ENCODE measurements at places on chromosomes 13 and 19.

GRCh38 chr19:53192771-53193534 lies at the start of gene ZNF665:
Gene ZNF665 (minus strand): TSS chr19:53193358. CDS start chr19:53182898, 10,460 bp downstream.
- DNase-seq: peak; percentile 87

GRCh38 chr13:113671066-113672001 lies 4.3 kb downstream of the GRK1 start:
- DNase-seq: no peak

DNA sequence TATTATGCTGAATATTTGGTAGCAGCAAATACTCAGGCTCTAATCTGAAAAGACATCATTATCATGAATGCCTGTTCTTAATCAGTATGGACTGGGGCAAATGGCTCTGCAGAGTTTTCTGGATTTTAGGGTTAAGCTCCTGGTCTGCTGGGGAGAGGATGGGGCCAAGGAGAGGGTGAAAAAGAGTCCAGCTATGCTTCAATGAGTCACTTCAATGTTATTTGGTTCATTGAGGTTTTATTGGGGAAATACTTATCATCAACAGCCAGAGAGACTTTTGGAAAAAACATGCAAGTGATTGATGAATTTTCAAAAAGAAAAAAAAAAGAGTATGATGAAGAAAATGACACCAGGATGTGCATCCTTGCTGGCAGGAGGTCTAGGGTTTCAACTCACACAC lies 278.3 kb downstream of the UQCRFS1 start:
- DNase-seq: no peak

DNA sequence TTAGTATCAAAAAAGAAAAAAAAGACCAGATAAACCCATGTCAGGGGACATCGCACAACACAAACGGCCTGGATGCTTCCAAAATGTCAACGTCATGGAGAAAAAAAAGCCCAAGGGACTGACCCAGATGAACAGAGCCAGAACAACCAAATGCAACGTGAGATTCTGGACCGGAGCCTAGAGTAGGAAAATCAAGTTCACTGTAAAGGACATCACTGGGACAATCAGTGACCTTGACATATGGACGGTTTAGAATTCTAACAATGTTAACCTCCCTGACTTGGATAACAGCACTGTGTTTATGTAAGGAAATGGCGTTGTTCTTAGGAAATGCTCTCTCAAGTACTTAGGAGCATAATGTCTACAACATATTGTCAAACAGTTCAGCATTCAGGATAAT lies 15.1 kb upstream of the EMP3 start:
- DNase-seq: no peak

DNA sequence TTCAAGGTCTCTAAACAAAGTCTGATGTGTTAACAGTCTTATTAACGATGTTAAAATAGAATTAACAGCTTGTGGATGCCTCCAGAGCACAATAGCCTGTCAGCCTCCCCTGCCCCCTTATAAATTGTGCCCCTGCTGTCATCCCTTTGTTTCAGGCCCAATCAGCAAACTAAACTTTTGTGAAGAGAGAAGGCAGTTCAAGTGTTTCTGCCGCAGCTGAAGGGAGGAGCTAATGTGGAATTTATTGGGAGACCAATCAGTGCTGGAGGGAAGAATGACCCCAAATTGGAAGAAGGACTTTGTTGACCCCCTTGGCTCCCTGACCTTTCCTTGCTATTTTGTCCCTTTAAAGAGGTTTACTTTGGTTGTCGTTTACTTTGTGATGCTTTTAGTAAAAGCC lies 160.5 kb downstream of the TM9SF2 start:
- no peak for DNase-seq

GRCh38 chr19:35791814-35792279 lies 16.5 kb downstream of the ARHGAP33 start:
- no peak for DNase-seq

- no peak for DNase-seq
Measured at GRCh38 chr19:36136964-36137686, 2.7 kb upstream of the CAPNS1 start.

- no peak for DNase-seq
Measured at GRCh38 chr19:6064336-6065073, 45.8 kb downstream of the RFX2 start.

DNA sequence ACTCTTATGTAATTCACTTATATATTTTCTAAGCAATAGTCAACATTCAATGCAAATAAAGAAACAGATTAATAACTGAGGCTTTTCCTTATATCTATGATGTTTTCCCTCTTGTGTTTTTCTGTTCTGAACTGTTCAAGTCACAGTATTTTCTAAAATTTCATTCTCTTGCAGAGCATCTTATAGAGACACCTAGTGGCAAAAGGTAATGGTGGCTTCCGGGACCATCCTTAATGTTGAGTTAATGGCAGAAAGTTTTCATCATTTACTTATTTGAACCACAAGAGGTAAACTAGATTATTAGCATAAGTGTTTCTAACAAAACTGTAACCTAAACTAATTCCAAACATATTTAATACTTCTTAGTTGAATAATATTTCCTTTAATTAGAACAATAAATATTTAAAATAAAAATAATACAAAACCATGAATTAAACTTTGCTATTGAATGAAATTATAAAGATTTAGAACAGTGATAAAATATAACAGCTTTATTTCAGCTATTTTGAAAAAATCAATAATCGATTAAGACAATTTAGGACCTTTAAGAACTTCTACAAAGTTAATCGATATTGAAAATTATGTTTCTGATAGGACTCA lies 1.7 kb upstream of the SLITRK5 start:
- peak; percentile 56 for DNase-seq

DNA sequence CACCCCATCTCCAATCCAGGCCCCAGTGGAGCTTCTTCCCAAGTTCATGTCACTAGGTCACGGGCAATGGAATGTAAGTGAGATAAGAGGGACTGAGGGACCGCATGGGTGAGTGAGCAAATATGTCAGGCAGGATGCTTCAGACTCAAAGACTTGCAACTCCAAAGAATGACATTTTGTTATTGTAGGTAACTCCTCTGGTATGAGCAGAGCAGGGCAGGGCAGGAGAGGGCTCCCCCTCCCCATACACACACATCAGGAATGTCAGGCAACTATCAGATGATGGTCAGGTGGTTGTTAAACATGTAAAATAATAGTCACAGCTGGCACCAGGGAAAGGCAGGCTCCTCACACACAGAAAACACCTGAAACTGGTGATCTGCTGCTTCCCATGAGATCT lies 10.6 kb downstream of the ERVV-2 start:
- no peak for DNase-seq

- DNase-seq: no peak
Measured at GRCh38 chr19:15423130-15423529, 4.3 kb upstream of the AKAP8L start.

GRCh38 chr19:46265217-46265828 lies 31.5 kb upstream of the HIF3A start:
- DNase-seq: peak; percentile 82

DNA sequence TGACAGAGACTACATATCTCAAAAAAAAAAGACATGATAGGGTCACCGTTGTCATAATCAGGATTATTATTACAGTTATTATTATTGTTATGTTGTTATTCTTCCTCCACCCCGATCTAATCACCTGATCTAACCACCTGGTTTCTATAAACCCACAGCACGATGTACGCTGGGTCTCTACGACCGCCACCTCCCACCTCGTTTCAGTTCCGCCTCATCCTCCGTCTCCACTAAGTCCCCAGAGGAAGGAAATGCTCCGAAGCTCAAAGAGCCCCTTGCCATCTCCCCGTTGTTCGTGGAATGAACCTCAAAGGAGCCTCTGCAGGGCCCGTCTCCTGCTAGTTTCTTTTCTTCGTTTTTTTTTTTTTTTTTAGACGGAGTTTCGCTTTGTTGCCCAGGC lies 15.9 kb upstream of the MEIS3 start:
- DNase-seq: no peak

- DNase-seq: no peak
Measured at GRCh38 chr19:49554701-49555181, 25.6 kb downstream of the NOSIP start.

DNA sequence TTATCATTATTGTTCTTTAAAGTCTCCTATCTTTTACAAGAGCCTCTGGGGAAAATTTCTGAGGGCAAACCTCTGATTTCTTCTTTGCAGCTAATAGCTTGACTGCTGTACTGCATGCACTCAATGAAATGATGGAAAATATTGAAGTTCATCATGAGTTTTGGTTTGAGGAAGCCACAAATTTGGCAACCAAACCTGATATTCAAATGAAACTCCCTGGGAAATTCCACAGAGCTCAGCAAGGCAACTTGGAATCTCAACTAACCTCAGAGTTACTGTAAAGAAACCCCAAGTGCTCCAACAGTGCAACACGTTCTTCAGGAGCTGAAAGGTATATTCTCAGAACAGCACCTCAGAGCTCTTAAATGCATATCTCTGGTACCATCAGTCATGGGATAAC lies 14.2 kb upstream of the RNF6 start:
- DNase-seq: no peak

GRCh38 chr13:94192431-94192975 lies 287.0 kb downstream of the DCT start:
- DNase-seq: no peak

DNA sequence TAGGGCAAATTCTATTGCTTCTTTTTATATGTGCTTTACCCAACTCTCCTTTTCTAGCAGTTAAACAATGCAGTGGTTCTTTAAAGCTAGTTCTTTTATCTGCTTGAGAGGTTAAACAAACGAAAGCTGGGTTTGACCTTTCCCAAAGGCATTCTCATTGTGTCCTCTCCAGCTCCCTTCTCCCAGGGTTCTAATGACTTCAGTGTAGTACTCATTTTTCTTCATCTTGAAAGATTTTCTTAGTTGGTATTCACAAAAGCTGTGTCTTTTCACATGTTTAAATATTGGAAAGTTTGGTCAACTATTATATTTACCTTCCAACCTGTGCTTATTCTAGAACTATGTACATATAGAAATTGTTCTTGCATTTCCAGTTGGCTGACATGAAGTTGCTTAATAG lies 1.5 kb downstream of the WASF3 start:
- DNase-seq: no peak

- DNase-seq: no peak
Measured at GRCh38 chr13:42946927-42947326, 45.1 kb downstream of the EPSTI1 start.

- DNase-seq: no peak
Measured at GRCh38 chr19:17337675-17338432, 501 bp downstream of the GTPBP3 start.

DNA sequence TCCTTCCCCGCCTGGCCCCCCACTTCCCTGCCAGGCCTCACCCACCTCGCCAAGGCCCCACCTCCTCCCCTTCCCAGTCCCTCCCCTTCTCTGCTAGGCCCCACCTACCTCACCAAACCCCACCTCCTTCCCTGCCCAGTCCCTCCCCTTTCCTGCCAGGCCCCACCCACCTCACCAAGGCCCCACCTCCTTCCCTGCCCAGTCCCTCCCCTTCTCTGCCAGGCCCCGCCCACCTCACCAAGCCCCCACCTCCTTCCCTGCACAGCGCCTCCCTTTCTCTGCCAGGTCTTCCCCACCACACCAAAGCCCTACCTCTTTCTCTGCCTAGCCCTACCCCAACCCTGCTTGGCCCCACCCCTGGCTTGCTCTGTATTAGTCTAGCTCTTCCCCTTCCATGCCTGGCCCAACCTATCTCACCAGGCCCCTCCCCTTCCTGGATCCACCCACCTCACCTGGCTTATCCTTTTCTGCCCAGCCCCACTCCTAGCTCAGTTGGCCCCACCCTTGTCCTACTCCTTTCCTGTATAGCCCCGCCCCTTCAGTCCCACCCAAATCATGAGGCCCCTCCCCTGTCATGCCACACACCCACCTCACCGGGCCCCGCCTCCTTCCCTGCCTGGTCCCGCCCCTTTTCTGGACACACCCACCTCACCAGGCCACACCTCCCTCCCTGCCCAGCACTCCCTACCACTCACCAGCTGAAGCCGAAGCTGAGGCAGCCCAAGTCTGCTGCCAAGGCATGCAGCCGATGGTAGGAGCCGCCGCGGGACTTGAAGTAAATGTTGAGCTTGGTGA lies 16.2 kb downstream of the CERS1 start:
- DNase-seq: no peak

DNA sequence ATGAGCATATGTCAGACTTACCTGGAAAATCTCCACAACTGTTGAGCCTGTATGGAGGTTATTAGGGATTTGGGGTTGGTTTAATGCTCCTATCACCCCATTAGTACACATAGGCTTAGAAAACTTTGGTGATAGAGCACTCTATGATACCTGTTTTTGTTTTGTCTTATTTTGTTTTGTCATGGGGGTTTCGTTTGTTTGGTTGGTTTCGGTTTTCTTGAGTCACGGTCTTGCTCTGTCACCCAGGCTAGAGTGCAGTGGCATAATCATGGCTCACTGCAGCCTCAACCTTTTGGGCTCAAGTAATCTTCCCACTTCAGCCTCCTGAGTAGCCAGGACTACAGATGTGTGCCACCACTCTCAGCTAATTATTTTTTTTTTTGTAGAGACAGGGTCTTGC lies 70.0 kb downstream of the MZT1 start:
- DNase-seq: no peak

GRCh38 chr19:29201855-29202254 lies 11.1 kb downstream of the UQCRFS1 start:
- no peak for DNase-seq

- DNase-seq: no peak
Measured at GRCh38 chr19:18951721-18952281, 10.8 kb upstream of the HOMER3 start.

GRCh38 chr13:84873951-84874350 lies 925.3 kb downstream of the SLITRK6 start:
- DNase-seq: no peak

DNA sequence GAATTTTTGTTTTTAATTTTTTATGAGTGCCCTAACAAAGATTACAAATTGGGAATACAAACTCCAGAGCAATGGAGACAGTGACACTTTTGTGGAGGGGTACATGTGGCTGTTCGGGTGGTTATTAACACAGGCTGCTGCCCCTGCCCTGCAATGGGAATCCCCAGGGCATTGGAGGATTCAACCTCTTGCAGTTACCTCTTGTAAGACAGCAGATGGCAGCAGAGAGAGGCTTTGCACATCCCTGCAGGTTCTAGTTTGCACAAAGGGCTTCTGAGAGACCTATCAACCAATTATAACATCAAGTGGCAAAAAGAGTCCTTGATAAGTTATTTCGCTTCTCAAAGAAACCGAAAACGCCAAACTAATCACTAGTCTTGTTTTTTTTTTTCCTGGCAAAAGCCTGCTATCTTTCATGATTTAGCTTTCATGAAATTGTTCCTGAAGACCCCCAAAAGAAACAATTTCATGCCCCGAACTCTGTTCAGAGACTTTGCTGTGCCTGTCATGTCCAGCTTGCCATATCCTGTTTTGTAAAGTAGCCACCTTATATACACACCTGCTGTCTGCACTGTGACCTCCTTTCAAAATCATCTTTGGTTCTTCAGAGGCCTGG lies 10.4 kb downstream of the GJB2 start:
- DNase-seq: peak; percentile 71

GRCh38 chr19:37095859-37096258 lies 17.6 kb downstream of the ZNF420 start:
- DNase-seq: no peak

- DNase-seq: no peak
Measured at GRCh38 chr19:49741210-49741844, 21.8 kb downstream of the TSKS start.

GRCh38 chr19:50321831-50322230 lies 7.3 kb downstream of the KCNC3 start:
- no peak for DNase-seq
